Right atrium auricular region (tissue), 2 donors: ENCODE measurements at places on chromosomes 16 and 17.

DNA sequence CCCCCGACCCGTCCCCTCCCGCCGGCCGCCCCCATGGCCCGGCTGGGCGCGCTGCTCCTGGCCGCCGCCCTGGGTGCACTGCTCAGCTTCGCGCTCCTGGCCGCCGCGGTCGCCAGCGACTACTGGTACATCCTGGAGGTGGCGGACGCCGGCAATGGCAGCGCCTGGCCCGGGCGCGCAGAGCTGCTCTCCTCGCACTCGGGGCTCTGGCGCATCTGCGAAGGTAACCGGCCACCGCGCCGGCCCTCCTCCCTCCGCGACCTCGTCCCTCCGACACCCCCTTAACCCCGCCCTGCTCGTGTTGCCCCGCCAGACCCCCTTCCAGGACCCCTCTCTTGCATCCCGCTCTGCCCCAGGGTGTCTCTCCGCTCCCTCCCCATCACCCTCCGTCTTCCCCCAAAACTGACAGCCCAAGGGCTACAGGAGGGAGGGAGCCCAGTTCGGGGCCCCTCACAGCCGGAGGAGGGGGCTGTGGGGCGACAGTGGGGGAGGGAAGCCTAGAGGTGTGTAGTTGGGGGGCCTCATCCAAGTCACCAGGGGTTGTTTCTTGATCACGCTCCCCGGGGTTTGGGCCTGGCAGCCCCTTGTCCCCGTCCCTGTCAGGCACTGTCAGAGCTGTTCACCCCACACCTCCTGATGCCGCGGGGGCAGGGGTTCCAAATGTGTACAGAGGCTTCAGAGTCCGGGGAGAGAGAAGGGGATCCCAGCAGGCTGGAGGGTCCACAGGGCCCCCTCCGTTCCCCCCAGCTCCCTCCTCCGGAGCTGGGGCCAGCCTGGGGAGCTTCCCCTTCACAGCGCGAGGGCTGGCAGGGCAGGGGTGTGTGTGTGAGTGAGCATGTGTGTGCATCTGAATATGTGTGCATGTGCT lies 794 bp downstream of the TMEM235 start:
- no peak for DNase-seq
- no peaks in the 10 kb centered on the region for H3K36me3 ChIP-seq
- no peaks in the 10 kb centered on the region for H3K27me3 ChIP-seq
- H3K4me1 ChIP-seq = no peaks in the 10 kb centered on the region
- no peak overlapping the region for H3K27ac ChIP-seq
- H3K4me3 ChIP-seq = no peak overlapping the region

DNA sequence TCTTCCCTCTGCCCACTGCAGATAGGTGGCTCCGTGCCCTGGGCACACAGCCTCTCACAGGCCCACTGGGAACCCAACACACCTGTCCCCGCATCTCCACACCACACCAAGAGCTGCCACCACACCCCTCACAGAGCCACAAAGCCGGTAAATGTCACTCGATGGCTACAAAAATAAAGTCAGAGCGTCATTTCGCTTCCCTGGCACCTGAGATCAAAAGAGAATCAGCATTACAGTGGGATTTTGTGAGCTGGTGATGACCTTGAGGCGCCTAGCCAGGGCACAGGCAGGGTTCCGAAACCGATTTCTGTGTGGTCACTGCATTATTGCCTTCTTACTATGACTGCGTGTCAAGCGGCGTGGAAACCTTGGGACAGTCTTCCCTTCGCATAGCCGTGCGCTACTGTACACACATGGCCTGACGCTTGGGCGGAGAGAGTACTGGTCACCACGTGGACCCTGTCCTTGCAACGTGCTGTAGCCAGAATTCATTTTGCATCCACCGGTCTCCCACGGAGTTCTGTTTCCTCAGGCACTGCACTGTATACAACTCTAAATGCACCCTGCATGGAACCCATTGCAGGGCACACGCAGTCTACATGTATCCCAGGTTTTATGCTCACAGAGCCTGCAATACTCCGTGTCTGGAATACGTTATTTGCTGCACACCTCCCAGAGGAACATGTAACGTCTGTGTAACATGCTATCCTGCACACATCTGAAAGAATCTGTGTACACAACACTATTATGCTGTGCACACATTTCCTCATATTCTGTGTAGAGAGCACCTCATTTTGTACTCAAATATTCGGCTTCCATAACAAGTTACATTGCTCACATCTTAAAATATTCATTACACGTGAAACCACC lies 5.8 kb upstream of the FOXF1 start:
- DNase-seq = no peak
- no peak overlapping the region for H3K27ac ChIP-seq
- no peak overlapping the region for H3K4me3 ChIP-seq
- H3K36me3 ChIP-seq = no peaks in the 10 kb centered on the region
- H3K4me1 ChIP-seq = no peaks in the 10 kb centered on the region

DNA sequence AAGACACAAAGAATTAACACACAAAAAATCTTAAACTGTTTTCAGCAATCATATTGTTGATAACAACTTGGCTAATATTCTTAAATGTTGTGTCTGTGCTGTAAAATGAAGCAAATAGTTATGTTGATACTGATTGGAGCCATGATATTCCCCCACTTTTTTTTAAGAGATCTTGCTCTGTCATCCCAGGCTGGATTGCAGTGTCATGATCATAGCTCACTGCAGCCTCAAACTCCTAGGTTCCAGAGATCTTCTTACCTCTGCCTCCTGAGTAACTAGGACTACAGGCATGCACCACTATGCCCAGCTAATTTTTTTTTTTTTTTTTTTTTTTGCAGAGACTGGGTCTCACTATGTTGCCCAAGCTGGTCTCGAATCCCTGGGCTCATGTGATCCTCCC lies 26.0 kb downstream of the BBS2 start:
- H3K4me3 ChIP-seq = no peak overlapping the region
- DNase-seq = no peak
- peaks cover 26% of the 10 kb centered on the region for H3K36me3 ChIP-seq
- H3K27ac ChIP-seq = no peak overlapping the region
- H3K27me3 ChIP-seq = no peaks in the 10 kb centered on the region

DNA sequence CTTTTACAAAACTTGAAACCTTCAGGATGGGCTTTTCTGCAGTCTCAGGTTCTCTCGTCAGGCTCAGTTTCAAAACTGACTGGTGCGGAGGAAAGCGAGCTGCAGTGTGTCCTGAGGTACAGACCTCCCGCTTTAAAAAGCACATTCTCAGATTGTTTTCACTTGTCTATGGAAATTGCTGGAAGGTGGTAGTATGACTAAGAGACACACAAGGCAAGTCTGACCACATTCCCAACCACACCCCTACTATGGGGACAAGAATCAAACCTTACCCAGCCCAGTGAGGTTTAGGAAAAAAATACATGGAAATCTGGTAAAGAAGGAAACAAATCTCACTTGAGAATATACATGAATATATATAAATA lies 18.2 kb downstream of the SRP68 start:
- peaks cover 76% of the 10 kb centered on the region for H3K36me3 ChIP-seq
- H3K27me3 ChIP-seq = no peaks in the 10 kb centered on the region
- H3K27ac ChIP-seq = no peak overlapping the region
- H3K4me3 ChIP-seq = no peak overlapping the region

DNA sequence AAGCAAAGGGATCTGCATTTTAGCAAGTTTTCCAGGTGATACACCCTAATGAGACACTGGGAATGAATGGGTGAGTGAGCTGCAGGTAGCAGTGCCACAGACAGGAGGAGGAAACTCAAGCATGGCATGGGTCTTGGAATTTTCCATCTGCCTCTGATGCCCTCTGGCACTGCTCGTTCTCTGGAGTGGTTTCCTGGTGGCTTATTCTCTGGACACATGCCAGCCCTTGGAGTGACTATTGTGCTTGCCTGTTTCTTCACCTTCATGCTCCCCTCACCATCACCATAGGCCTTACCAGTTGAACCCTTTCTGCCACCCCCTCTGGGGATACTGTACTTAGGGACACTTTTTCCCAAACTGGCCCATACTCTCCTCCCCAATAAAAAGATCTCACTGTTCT lies 1.6 kb downstream of the COASY start:
- no peaks in the 10 kb centered on the region for H3K27me3 ChIP-seq
- H3K27ac ChIP-seq = no peak overlapping the region
- H3K4me3 ChIP-seq = no peak overlapping the region
- H3K4me1 ChIP-seq = no peaks in the 10 kb centered on the region
- peaks cover 21% of the 10 kb centered on the region for H3K36me3 ChIP-seq

- H3K27ac ChIP-seq = peak overlapping the region; percentile 96
- H3K4me3 ChIP-seq = no peak overlapping the region
- no peaks in the 10 kb centered on the region for H3K4me1 ChIP-seq
- no peaks in the 10 kb centered on the region for H3K27me3 ChIP-seq
- DNase-seq = no peak
These were observed 19.1 kb downstream of the PDP2 start for GRCh38 chr16:66899310-66899944.

GRCh38 chr17:79979221-79979741 lies 56.4 kb downstream of the TBC1D16 start:
- H3K36me3 ChIP-seq = no peaks in the 10 kb centered on the region
- no peaks in the 10 kb centered on the region for H3K27me3 ChIP-seq
- H3K27ac ChIP-seq = no peak overlapping the region
- no peak for DNase-seq
- H3K4me3 ChIP-seq = no peak overlapping the region
- no peaks in the 10 kb centered on the region for H3K4me1 ChIP-seq

- H3K4me3 ChIP-seq = no peak overlapping the region
- DNase-seq = no peak
- no peaks in the 10 kb centered on the region for H3K36me3 ChIP-seq
These were observed 161.3 kb downstream of the SLC39A11 start for GRCh38 chr17:72931163-72931562.

- H3K4me3 ChIP-seq = no peak overlapping the region
- H3K36me3 ChIP-seq = peaks cover 32% of the 10 kb centered on the region
These were observed 7.0 kb downstream of the HEATR3 start for GRCh38 chr16:50072730-50073129.
